Esophagus squamous epithelium (tissue), 5 donors: ENCODE measurements at places on chromosomes 11 and 22.

- DNase-seq: no peak
Observed at GRCh38 chr11:111250936-111251335, 5.4 kb downstream of the POU2AF2 start.

GRCh38 chr11:104337273-104337672 is 173.3 kb upstream of the PDGFD start:
- DNase-seq: no peak

- no peak for DNase-seq
Observed at GRCh38 chr22:21082248-21082647, 36.5 kb downstream of the LRRC74B start.

DNA sequence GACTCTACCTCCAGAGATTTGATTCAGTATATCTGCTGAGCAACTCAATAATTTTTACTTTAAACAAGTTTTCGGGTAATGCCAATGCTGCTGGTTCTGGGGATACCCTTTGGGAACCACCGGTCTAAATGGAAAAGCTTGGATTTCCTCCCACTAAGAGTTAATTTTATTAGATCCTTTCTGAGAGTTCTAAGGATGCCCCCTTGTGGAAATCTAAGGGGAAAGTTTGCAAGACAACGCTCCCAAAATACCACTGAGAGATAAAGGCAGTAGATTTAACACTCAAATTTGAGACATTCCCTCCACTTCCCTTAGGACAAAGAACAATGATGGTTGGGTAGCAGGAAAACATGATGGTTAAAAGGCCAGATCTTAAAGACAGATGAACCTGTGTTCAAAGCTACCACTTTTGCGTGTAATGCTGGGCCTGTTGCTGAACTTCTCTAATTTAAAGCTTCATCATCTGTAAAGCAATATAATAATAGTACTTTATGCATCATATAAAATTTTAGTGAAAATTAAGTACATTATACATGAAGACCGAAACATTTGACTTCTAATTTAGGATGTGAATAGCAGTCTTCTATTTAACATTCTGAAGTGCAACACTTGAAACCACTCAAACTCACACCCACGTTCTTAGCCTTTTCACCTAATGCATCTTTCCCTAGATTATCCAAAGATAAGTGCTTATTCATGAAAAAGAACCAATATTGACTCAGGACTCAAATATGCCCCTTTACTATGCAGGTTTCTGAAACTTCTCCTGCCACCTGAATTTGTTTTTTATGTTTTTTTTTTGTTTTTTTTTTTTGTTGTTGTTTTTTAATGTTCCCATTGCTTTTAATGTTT is 110.1 kb upstream of the LUZP2 start:
- no peak for DNase-seq

DNA sequence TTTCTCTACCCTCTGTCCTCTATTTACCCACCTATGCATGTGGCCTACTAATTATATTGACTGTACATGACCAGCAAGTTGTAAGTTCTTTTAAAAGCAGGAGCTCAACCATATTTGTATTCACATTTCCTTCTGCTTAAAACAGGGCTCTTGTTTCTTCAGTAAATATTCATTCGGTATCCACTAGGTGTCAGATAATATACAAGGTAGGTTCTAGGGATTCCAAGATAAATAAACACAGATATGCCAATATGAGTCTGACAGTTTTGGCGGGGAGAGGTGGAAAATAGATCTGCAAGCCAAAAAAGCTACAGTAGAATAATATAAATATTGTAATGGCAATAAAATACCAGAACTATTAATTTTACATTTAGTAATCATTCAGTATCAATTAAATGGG is 15.3 kb upstream of the RAB30 start:
- no peak for DNase-seq
